Stimulated activated CD8-positive, alpha-beta memory T cell treated with anti-CD3 and anti-CD28 coated beads, Interleukin-4, amount 100 ng/mL, for 1 hour (primary cell): ENCODE measurements at places on chromosomes 6 and 20.
A peak's percentile ranks its signal among the peaks of the same experiment; 100 is the strongest.

GRCh38 chr6:137266309-137266586, 47.1 kb upstream of the IFNGR1 start:
- no peak for DNase-seq

DNA sequence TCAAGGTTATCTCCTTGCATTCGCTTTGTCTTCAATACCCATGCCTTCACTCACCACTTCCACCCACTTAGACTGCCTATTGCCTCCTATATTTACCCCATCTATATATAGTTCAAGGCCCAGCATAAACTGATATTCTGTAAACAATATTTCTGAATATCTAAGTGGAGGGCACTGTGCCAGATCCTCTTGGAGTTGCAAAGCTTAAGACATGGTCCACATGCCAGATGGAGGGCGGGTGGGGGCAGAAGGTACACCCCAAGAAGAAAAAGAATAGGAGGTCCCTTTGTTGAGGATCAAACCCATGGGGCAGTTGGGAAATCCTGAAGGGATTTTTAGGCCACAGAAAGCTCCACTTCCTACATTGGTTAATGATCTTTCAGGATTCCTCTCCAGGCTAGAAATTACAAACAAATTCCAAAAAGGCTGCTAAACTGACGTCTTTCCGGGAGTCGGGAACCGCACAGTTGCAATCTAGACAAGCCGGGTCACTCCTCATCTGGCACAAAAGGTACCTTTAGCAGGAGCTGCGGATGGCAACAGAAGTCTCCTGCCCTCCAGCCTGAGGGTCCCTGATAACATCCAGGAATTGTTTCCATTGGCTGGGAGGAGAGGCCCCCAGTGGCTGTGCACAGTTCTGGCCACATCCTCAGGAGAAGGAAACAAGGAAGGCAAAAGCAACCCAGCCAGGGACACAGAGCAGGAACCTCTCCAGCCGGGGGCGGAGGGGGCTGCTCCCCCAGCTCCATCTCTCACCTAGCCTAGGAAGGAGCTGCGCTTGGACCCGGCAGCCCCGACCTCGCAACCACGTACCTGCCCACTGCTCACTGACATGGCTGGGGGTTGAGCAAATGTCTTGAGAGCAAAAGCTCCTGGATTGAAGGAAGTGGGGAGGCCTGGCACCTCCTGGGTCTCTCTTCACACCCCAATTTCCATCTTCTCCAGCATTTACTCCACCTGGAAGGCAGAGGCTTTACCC, 5.9 kb upstream of the LPIN3 start:
- DNase-seq, result no peak

GRCh38 chr6:91161246-91161645, 574.4 kb upstream of the MAP3K7 start:
- DNase-seq, result no peak

GRCh38 chr6:170516783-170517616, 36.1 kb downstream of the PSMB1 start:
- DNase-seq, result peak; percentile 10

- no peak for DNase-seq
Measured at GRCh38 chr6:83511901-83512681, at the start of gene PRSS35. Gene PRSS35, plus strand, starts transcription at chr6:83512534. Its CDS starts 10,908 bp downstream, at chr6:83523442.

DNA sequence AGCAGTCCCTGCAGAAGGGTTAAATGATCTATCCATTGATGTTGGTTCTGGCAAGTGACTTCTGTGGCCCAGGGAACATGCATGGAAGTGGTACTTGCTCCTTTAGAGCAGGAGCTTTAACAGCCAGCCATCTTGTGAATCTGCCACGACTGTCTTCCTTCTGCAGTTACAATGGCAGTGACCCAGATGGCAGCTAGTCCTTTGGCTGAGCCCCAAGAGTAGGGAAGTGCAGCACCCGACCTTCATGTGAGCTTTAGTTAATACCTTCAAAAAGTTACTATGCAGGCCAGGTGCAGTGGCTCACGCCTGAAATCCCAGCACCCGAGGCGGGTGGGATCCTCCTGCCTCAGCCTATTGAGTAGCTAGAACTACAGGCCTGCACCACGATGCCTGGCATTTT, 66.4 kb downstream of the POPDC3 start:
- no peak for DNase-seq

DNA sequence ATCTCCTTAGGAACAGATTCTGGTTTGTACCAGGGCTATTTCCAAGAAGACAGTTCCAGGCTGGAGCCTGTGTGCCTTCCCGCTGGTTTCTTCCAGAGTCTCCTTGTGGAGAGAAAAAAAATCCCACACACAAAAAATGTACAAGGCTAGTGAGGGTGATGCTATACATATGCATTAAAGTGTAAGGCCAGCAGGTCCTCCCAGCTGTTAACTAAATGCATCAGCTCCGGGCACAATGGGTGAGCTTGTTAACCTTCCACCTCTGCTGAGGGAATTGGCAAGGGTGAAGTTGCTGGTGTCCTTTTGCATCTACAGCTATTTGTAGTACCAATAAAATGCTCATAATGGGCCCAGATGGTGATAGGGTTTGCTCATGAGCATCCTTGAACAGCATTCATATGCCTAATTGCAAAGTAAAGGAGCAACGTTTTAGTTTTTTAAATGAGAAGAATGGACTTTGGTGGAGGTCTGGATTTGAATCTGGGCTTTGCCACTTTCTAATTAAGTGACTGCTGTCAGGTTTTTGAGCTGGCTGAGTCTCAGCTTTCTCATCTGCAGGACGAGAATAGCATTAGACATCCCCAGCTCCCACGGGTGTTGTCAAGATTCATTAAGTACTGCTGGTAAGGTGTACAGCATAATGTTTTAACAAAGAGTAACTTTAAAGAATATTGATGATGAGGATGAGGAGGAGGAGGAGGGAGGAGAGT, 361.8 kb downstream of the QKI start:
- DNase-seq, result no peak

GRCh38 chr20:23032056-23032749, 2.9 kb upstream of the SSTR4 start:
- DNase-seq, result no peak

DNA sequence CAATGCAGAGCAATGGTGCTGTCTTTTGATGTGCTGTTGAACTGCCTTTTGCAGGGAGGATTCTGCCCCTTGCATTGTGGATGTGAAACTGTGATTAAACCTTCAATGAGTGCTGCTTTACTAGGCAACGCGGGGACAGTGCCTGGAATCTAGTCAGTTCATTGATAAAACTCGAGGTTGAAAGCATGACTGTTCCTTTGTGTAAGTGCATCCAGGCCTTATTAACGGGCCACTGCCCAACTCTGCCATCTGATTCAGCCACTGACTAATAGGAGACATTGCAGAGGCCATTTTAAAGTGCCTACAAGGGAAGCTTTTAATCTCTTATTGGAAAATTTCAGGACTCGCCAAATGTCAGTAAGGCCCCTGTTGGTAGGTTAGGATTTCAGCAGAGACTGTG, 49.3 kb downstream of the SLC35F1 start:
- no peak for DNase-seq

GRCh38 chr20:63363981-63364561, 2.9 kb upstream of the CHRNA4 start:
- DNase-seq, result no peak

GRCh38 chr20:39282619-39283092, 320.5 kb downstream of the DHX35 start:
- DNase-seq, result no peak

GRCh38 chr6:138226700-138227315, 8.5 kb upstream of the PBOV1 start:
- no peak for DNase-seq

DNA sequence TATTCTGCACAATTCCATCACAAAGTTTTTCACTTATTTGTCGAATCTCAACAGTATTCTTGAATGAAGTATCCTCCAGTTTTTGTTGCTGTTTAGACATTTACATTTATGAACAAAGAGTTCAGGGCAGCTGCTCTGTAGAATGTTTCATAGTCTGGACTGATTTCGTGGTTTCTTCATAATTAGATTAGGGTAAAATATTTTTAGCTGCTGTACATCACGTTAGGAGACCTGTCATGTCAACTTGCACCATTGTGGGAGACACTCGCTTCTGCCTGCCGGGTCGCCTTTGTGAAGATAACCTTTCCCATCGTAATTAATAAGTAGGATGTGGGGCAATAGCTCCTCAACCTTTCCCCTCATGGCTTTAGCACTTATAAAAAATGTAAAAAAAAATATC, 27.5 kb upstream of the RPS6KA2 start:
- DNase-seq, result no peak

DNA sequence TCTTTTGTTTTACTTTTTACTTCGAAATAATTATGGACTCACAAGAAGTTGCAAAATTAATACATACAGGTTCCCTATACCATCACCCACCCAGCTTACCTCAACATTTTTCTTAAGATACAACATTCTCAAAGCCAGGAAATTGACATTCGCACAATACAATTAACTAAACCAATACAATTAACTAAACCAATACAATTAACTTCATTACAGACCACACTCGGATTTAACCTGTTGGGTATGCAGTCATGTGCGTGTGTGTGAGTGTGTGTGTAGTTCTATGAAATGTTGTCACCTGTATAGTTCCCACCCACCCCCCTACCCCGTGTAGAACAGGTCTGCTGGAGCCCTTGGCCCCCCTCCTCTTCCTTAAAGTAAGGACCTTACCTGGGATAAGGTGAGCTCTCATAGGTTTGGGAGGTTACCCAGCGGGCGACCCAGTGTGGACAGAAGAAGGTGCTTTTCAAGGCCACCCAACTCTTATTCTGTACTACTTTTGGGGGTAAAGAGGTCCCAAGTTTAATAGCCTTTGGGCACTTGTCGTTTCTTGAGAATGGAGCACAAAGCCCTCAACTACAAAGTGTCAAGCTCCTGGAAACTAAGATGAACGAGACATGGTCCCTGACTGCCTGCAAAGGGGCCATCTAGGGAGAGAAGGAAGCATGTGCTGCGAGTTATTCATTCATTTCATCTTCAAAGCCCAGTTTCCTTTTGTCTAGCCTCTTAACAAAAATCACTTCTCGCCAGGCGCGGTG, 544 bp upstream of the STK38 start:
- DNase-seq, result no peak

DNA sequence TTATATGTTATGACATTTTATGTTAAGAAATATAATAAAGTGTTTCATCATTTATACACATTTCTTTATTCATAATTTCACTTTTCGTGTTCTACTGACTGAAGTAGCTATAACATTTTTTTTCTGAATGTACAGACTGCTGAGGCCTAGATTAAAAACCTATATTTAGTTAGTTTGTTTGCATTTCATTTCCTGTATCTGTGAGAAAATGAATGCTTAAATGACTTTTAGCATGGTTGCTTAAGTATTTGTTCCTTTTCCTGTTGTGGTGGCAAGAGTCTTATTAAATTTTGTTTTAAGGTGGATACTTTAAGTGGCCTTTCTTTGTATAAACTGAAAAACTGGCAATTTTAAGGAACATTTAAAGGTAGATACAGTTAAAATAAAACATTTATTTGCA, 779.7 kb upstream of the MAN1A1 start:
- no peak for DNase-seq

DNA sequence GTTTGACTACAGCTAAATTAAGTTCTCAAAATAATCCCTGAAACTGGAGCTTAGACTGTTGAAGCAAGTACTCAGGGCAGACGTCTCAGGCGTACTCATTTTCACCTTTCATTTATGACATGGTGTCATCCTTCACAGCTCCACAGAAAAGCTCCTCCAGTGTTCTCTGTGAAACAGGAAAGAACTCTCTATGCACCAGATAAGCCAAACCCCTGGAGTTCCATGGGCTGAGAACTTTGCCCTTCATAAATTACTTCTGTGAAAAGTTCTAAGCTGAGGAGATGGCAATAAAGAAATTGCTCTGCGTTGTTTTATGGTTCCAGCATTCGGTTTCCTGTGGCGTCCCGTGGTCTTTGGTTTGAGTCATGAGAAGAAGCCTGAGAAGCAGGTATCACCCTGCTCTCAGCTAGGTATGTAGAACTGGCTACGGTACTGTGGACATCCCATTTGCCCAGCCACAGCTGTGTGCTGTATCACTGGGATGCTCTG, 20.2 kb upstream of the RREB1 start:
- DNase-seq, result no peak

- no peak for DNase-seq
Measured at GRCh38 chr6:167968091-167968490, 29.4 kb upstream of the KIF25 start.

DNA sequence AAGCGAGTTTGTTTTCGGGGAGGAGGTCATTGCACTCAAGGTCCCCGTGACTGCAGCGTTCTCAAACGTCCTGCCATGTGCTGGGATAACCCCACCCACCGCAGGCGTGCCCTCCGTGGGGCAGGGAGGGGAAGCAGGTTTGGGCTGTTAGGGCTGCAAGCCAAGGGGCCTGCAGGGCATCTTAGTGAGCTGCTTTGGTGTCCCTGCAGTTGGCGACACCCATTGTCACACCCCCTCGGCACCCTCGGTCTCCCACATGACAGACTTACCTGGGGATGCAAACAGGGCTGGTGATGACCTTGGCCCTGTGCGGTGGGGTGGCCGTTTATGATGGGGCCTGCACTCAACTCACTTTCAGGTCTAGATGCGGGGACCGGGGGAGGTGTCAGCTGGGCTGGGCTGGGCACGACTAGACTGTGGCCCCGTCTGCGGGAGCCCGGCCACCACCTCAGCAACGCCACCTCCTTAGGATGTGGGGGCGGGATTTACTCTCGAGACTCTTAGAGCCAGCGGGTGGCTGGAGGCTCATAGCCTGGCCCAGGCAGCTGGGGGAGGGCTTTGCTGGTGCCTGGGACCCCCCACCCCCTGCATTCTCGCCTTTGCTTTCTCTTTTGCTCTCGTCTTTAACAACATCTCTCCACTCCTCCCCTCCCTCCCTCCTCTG, 6.5 kb upstream of the GATA5 start:
- DNase-seq, result no peak

- DNase-seq, result no peak
Measured at GRCh38 chr6:111808493-111808892, 64.8 kb downstream of the FYN start.

GRCh38 chr20:60491051-60491581, 532.9 kb downstream of the CDH26 start:
- DNase-seq, result no peak

- DNase-seq, result no peak
Measured at GRCh38 chr20:59807909-59808728, 125.3 kb downstream of the SYCP2 start.

GRCh38 chr6:161152907-161153662, 120.8 kb downstream of the AGPAT4 start:
- DNase-seq, result no peak

DNA sequence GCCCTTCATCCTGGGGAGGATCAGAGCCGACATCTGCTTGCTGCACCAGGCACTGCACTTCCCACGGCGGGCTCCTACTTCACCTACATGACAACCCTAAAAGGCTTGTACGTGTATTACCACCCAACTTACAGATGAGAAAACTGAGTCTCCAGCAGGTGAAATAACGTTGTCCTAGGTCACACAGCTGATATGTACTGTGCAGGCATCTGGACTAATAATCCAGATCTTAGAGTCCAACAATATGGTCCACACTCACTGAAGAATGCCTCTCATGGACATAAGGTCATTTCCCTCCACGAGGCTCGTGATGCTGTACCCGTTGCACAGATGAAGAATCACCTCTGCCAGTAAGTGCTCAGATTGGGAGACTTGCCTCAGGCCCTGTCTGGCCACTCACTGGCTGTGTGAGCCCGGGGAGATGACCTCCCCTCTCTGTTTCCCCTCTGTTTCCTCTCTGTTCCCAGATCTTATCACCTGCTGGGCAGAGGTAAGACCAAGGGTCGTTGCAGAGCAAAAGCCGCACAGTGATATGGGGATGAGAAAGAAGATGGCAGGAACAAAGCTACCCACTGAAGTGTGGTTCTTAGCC, 32.1 kb downstream of the TGM2 start:
- no peak for DNase-seq

GRCh38 chr6:38172739-38173410, 353.3 kb downstream of the ZFAND3 start:
- DNase-seq, result no peak

- no peak for DNase-seq
Measured at GRCh38 chr6:147040121-147040910, 163.9 kb upstream of the STXBP5 start.

- no peak for DNase-seq
Measured at GRCh38 chr6:149213829-149214228, 103.7 kb upstream of the TAB2 start.
